ENCODE measurements at places on chromosomes 13 and 19. TPM values are rescaled to one million over a fixed set of nuclear protein-coding genes. Genes with fewer than 3 reads are reported as not detected.

Gene TMEM145
- 11.5 TPM for total RNA-seq

Gene PSPN
- total RNA-seq = 2.6 TPM

Gene TLE2
- total RNA-seq = 14.9 TPM

Gene ZNF442
- 13.2 TPM for total RNA-seq

Gene ZNF614
- 19.7 TPM for total RNA-seq

Gene C1QTNF9
- 0.20 TPM for total RNA-seq

Gene B3GNT3
- total RNA-seq = not detected

Gene HIPK4
- total RNA-seq = 0.10 TPM

Gene UHRF1
- 10.5 TPM for total RNA-seq

Gene TPT1
- 3,883 TPM for total RNA-seq

Gene ZNF555
- total RNA-seq = 15.6 TPM

Gene GRIK5
- 13.1 TPM for total RNA-seq

Gene KIR2DL3
- total RNA-seq = not detected

Gene PRX
- 28.7 TPM for total RNA-seq

Gene SLC7A10
- 5.4 TPM for total RNA-seq

Gene SPTBN4
- 13.9 TPM for total RNA-seq

Gene ZNF222
- 9.4 TPM for total RNA-seq
